Ecto neural progenitor cell (in vitro differentiated cells): ENCODE measurements at places on chromosomes 5 and 9.

DNA sequence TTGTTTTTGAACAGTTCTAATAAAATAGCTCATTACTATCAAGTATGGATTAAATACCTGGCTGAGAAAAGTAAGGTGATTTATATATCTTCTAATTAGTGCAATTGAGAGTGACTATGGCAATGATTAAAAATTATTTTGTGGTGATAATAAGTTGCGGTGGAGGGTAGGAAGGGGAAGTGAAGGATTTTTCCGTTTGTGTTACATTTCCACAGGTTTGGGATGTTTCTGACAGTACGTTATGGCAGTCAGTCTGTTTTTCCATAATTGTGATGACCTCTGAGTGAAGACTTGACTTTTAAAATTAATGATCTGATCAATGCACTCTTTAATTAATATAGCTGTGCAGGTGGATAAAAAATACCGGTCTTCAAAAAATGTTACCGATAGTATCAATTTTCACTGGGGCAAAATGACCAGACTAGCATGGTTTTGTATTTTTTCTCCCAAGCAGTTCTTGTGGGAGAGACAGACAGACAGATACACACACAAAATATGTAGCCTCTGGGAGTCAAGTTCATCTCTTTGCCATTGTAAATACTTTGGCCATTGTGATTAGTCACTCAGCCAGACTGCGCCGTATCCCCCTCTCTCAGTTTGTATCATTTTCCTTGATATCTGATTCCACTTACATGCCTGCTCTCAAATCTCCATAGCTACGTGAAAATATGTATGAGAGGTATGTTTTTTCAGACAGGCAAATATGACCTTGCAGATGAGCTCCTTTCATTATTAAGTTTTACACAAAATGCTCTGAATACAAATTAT is 60.2 kb downstream of the ARHGAP26 start:
- DNase-seq: no peak

DNA sequence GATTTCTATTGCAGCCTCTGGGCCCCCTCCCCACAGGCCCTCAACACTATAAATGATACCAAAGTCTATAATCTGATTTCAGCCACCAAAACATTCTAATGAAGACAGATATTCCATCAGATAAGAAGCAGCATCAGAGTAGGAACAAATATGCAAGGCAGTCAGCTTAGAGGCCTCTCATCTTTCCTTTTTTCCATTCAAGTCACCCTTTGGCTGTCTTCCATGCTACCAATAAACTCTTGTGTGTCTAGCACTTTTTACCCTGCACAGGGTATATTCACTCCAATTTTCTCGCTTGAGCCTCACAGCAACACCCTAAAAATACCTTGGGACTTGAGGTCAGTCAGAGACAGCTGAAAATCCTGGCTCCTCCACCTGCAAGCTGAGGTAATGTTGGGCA is 193.7 kb downstream of the BRINP1 start:
- no peak for DNase-seq

- DNase-seq: no peak
Observed at GRCh38 chr9:16046713-16047112, 493.9 kb downstream of the CCDC171 start.

DNA sequence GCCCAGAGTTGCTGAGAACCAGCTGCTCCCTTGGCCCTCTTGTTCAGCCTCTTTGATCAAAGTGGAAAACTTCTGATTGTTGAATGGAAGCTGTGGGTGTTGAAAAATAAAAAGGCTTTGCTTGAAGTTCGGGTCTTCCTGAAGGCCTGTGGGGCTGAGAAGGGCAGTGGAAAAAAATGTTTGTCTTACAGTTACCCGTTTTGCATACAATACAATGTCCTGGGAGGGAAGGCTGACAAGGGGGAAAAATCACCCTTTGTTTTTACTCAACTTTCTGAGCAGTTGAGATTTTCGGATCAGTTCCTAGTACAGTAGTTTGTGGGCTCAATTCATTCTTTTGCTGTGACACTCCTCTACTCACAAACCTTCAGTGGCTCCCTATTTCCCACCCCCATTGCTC is 2.1 kb upstream of the TNFSF8 start:
- no peak for DNase-seq

- no peak for DNase-seq
Observed at GRCh38 chr5:149936044-149936699, 8.4 kb downstream of the PDE6A start.
